KBM-7 (cell line): ENCODE measurements at places on chromosomes 13 and 19.
A peak's percentile ranks its signal among the peaks of the same experiment; 100 is the strongest.

GRCh38 chr13:81406639-81407292 is 1065.8 kb upstream of the SPRY2 start:
- DNase-seq = no peak

- peak; percentile 90 for DNase-seq
Measured at GRCh38 chr19:48660852-48661710, 11.7 kb downstream of the NTN5 start.

GRCh38 chr19:49058562-49058961 is 1.0 kb upstream of the CGB7 start:
- DNase-seq = no peak

- DNase-seq = peak; percentile 35
Measured at GRCh38 chr19:29467824-29468401, 57.9 kb upstream of the VSTM2B start.

DNA sequence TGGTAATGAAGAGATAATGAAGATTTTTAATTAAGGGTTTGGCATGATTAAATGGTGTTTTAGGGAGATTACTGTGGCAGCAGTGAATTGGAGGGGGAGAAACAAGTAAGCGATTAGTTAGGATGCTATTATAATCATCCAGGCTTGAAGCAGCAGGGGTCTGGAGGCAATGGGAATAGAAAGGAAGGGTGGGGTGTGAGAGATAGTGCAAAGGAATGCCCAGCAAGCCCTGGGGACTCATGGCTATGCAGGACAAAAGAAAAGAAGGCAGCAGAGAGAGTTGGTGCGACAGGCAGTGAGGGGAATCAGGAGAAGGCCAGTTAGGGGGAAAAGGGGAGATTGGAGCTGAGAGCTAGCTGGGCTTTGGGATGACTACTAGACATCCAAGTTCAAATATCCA is 34.5 kb downstream of the SOX21 start:
- no peak for DNase-seq

- no peak for DNase-seq
Measured at GRCh38 chr13:54934121-54934520, 1905.5 kb downstream of the OLFM4 start.
